ENCODE measurements at places on chromosomes 13 and 19. TPM values are rescaled to one million over a fixed set of nuclear protein-coding genes. Genes with fewer than 3 reads are reported as not detected.

CACNA1A gene
- 0.35 TPM for total RNA-seq

MEGF8 gene
- 3.3 TPM for total RNA-seq

KCNRG gene
- total RNA-seq = not detected

SIGLEC10 gene
- total RNA-seq = not detected

GAPDHS gene
- total RNA-seq = not detected

ZNF443 gene
- 4.1 TPM for total RNA-seq

- no peak for DNase-seq
- no peak overlapping the region for H3K4me3 ChIP-seq
- H3K36me3 ChIP-seq = peaks cover 7% of the 10 kb centered on the region
- H3K27me3 ChIP-seq = no peaks in the 10 kb centered on the region
- H3K27ac ChIP-seq = no peak overlapping the region
Measured at GRCh38 chr13:112696001-112696868, 6.4 kb downstream of the ATP11A start.

DNA sequence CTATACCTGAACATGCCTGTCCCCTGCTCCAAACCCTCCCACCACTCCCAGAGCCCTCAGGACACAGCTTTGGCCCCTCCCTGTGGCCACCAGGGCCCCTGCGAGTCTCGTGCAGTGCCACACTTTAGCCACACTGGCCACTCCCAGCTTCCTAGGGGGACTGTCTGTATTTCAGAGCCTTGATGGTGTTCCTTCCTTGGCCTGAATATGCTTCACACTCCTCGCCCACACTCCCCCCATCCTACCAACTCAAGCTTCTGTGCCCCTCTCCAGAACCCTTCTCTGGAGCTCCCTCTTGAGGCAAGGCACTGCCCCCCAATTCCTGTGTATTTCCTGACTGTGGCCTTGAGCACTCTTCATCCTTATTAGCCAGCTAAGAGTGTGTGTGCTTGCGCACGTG is 80.2 kb downstream of the DPF1 start:
- no peaks in the 10 kb centered on the region for H3K4me1 ChIP-seq
- peaks cover 4% of the 10 kb centered on the region for H3K36me3 ChIP-seq
- no peak overlapping the region for H3K27ac ChIP-seq
- H3K27me3 ChIP-seq = no peaks in the 10 kb centered on the region
- H3K4me3 ChIP-seq = no peak overlapping the region

- DNase-seq = no peak
- no peaks in the 10 kb centered on the region for H3K4me1 ChIP-seq
- no peak overlapping the region for H3K27ac ChIP-seq
- no peaks in the 10 kb centered on the region for H3K27me3 ChIP-seq
- peaks cover 89% of the 10 kb centered on the region for H3K36me3 ChIP-seq
Measured at GRCh38 chr19:37128821-37129177, 43.7 kb downstream of the ZNF585A start.

DNA sequence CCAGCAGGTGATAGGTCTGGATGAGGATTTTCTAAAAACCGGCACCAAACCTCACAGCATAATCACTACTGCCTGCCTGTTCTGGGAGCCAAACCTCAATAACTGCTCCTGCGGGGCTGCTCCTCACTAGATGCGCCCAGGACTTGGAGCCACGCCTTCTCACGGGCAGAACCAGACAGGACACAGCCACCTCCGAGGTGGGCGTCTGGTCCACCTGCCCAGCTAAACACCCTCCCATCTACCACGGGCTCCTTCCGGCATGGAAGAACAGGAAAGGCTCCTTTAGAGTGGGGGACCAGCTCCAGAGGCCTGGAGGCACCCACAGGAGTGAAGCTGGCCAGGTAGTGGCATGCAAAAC is 73.5 kb downstream of the PEPD start:
- H3K4me1 ChIP-seq = no peaks in the 10 kb centered on the region
- no peaks in the 10 kb centered on the region for H3K27me3 ChIP-seq
- no peak overlapping the region for H3K27ac ChIP-seq
- DNase-seq = no peak
- H3K36me3 ChIP-seq = peaks cover 2% of the 10 kb centered on the region

DNA sequence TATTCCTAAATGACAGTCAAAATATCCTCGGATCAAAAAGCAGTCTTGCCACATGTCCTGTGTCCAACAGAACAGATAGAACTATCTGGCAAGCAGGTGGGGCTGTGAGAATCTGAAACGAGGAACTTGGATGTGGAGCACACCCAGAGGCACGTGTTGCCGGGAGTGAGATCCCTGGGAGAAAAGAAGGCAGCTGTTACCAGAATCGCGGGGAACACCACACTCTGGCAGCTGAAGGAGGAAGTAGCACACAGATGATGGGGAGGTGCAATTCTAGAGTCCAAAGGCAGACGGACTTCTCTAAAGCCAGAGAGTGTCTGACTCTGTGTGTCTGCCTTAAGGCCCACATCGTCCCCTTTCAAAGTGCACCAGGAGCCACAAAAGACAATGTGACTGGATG is 22.3 kb downstream of the SLC7A1 start:
- no peak overlapping the region for H3K27ac ChIP-seq
- peaks cover 65% of the 10 kb centered on the region for H3K4me1 ChIP-seq
- DNase-seq = no peak
- H3K36me3 ChIP-seq = peaks cover 39% of the 10 kb centered on the region
- no peaks in the 10 kb centered on the region for H3K27me3 ChIP-seq
- no peak overlapping the region for H3K4me3 ChIP-seq

DNA sequence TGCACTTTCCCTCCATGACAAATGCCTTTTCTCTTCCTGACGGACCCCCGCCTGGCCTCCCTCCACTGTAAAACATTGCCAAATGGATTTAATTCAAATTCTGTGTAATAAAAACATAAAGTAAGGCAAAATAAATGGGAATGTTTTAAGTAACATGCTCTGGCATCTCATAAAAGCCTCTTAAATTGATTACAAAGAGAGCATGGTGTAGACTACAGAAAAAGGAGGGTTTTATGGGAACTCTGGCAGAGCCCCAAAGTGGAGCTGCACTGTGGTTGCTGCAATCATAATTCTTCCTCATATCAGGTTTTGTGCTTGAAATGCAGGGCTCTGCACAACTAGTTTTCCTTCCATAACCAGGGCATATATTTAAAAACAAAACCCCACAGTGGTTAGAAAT is 44.3 kb upstream of the SIAH3 start:
- no peak overlapping the region for H3K27ac ChIP-seq
- H3K36me3 ChIP-seq = no peaks in the 10 kb centered on the region
- peaks cover 3% of the 10 kb centered on the region for H3K27me3 ChIP-seq
- no peak for DNase-seq
- H3K4me1 ChIP-seq = no peaks in the 10 kb centered on the region
- H3K4me3 ChIP-seq = no peak overlapping the region

DNA sequence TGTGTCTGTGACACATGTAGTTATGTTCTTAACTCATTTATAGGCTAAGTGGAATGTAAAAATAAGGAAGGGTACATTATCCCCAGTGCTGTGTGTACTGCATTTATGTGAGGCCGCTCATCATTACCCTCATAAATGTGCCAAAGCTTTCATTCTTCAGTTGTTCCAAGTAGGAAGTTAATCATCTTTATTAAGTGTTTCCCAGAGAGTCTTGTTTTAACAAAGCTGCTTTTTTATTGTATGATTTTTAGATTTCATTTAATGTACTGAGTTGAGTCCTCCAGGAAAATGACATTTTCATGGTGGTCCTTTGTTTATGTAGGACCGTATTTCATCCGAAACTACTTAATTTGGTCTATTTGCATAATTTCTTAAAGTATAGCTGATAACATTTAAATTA is 379.8 kb downstream of the DLEU7 start:
- no peak for DNase-seq
- no peak overlapping the region for H3K27ac ChIP-seq
- no peaks in the 10 kb centered on the region for H3K36me3 ChIP-seq
- H3K4me1 ChIP-seq = no peaks in the 10 kb centered on the region

GRCh38 chr13:51058461-51059167 is 52.5 kb downstream of the C13orf42 start:
- H3K4me3 ChIP-seq = no peak overlapping the region
- H3K27ac ChIP-seq = no peak overlapping the region
- H3K4me1 ChIP-seq = no peaks in the 10 kb centered on the region
- H3K36me3 ChIP-seq = no peaks in the 10 kb centered on the region
- no peak for DNase-seq

DNA sequence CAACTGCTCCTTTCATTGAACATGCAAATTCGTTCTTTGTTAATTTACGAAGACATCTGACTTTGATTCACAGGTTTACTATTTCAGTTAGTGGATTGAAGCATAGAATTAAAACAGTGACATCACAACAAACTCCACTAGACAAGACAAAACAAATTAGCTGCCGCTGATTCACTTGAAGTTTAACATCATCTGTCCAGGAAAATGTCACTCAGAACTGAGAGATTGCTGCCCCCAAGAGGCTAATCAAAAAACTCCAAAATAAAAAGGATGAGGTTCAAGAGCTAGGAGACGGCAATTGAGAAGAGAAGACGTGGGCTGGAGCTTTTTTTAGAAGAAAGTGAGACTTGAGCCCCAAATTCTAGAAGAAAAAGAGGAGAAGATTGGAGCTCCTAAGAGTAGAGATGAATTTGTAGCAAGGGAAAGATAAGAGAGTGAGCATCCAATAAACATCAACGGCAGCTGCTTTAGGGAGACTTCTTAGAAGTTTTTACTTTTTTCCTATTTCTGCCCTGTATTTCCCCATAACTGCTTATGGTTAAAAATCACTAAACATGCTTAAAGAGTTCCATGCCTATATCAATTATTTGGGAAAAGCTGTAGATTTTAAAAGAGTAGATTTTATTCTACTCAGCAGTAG is 40.8 kb upstream of the TPP2 start:
- H3K27ac ChIP-seq = no peak overlapping the region
- H3K4me1 ChIP-seq = peaks cover 3% of the 10 kb centered on the region
- no peak overlapping the region for H3K4me3 ChIP-seq
- peak; percentile 27 for DNase-seq

DNA sequence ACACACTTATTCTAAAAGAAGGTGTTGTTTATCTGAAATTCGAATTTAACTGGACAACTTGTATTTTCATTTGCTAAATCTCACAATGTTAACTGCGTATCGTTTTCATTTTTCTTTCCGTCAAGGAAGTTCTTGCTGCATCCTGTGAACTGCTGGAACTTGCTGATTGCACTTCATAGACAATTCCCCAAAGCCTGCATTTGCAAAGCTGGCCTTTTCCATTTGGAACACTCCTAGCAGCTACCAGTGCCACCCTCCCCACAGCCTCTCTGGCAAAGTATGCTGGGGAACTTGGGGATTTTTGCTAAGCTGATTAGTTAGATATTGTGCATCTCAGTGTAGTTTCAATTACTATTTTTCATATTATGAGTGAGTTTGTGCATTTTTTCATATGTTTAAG is 20.4 kb upstream of the ARGLU1 start:
- peaks cover 29% of the 10 kb centered on the region for H3K27me3 ChIP-seq
- H3K4me3 ChIP-seq = no peak overlapping the region
- H3K36me3 ChIP-seq = peaks cover 6% of the 10 kb centered on the region
- no peaks in the 10 kb centered on the region for H3K4me1 ChIP-seq

- H3K27me3 ChIP-seq = no peaks in the 10 kb centered on the region
- H3K4me3 ChIP-seq = no peak overlapping the region
- peaks cover 11% of the 10 kb centered on the region for H3K4me1 ChIP-seq
- H3K36me3 ChIP-seq = peaks cover 1% of the 10 kb centered on the region
- DNase-seq = no peak
- no peak overlapping the region for H3K27ac ChIP-seq
Measured at GRCh38 chr13:30675717-30676116, 58.0 kb downstream of the USPL1 start.

- H3K27me3 ChIP-seq = no peaks in the 10 kb centered on the region
- DNase-seq = no peak
- peak overlapping the region; percentile 73 for H3K27ac ChIP-seq
- no peak overlapping the region for H3K4me3 ChIP-seq
- H3K36me3 ChIP-seq = peaks cover 37% of the 10 kb centered on the region
Measured at GRCh38 chr13:114097893-114098688, 34.3 kb downstream of the RASA3 start.

DNA sequence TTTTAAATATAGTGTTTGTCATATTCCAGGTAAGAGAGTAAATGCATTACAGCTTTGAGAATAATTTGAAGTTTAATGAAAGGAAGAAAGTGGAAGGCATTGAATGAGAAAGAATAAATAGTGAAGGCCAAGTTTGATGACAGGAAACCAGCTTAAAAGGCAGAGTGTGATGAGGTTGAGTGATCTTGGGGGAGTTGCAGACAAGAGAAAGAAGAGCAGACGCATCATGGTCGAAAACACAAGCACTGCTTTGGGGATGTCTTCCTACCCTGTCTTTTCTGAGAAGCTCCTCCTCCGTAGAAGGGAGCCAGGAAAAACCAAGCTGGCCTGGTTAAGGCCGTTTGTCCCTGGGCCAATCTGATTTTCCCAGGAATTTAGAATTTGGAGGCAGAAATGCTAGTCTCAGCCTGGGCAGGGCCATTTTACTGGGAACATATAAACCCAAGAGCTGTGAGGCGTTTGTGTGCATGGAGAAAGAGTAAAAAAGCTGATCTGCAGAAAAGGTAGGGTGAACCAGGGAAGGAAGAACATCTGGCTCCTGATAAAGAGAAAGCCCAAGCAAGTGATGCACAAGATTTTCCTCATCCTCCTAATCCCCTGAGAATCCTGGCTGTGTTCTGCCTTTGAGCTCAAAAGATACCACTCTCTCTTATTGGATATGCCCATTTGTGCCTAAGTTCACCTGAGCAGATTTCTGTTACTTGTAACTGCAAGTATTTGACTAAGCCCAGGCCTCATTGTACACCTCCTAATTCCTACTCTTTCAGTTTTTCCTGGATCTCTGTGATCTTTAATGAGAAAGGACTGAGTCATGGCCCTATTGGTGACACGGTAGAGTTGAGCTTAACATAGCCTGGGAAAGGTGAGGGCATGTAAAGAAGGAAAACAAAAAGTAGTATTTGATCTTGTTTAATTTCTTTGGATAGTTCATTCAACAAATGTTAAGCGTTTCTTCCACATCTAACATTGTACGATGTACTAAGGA is 80.0 kb downstream of the WDFY2 start:
- H3K27me3 ChIP-seq = no peaks in the 10 kb centered on the region
- no peak for DNase-seq
